Substantia nigra (tissue), 51 donors: ENCODE measurements at places on chromosomes 4 and X.

DNA sequence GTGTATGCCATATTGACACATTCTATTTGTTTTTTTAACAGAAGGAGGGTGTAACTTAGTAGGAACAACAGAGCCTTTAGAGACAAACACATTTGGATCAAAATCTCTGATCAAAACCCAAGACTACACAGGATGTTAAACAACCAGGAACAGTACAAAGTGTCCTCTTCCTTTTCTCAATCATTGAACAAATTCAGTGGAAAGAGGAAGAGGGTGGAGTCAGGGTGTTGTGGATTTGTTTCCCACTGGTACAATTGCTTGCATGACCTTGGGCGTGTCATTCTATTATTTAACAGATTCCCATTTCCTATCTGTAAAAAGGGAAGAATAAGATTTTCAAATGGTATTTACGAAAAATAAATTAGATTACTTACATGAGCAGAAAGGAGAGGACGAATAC is 1162.8 kb upstream of the PRKX start:
- no peak for DNase-seq

- no peak for DNase-seq
Observed at GRCh38 chr4:154731756-154732155, 12.0 kb upstream of the LRAT start.

DNA sequence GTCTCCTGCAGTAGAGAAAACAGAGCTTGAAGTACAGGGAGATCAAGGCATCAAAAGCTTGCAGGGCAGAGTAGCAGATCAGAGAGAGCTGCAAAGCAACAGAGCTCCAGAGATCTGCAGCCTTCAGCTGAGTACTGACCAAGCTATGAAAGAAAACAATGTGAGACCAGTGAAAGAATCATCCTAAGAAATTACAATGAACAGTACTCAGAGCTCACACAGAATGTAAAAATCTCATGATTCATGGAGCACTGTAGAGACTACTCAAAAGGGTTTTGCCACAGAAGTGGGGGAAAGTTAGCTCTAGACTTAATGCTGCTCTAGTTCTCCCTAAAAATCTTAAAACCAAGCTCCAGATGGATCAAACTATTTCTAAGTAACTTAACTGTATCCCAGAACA is 80.0 kb upstream of the MAB21L2 start:
- DNase-seq = no peak

- no peak for DNase-seq
Observed at GRCh38 chrX:139554991-139555675, 24.6 kb downstream of the F9 start.

- no peak for DNase-seq
Observed at GRCh38 chr4:154126276-154126675, 337.4 kb upstream of the SFRP2 start.
